ENCODE measurements at places on chromosomes 7 and 10. TPM values are rescaled to one million over a fixed set of nuclear protein-coding genes. Genes with fewer than 3 reads are reported as not detected.

DNA sequence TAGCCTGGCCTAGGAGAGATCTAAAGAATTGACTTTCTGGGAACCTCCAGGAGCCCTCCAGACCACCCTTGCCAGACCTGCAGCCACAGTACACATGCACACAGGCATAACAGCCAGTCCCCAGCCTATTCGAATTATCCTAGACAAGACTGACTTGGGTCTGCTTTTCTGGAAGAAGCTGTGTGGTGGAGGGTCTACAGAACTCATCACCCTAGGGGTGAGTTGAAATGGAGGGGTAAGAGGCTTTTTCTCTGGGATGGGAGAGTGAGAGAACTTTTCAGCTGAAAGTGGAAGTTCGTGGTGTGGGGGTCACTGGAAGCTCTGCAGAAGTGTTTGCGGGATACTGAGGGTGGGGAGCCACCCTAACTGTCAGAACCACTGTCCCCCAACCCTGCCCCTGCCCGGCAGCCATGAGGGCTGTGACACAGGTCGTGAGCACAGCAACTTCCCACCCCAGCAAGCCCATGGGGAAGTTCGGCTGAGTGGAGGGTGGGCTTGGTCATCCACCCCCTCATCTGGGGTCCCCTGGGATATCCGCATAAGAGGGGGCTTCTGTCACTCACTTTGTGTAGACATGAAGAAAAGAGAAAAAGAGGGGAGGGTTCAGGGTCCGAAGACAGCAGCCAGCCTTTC lies 7.8 kb downstream of the TLX1 start:
- DNase-seq: no peak

- no peak for DNase-seq
These were observed 1.9 kb upstream of the ASB15 start for GRCh38 chr7:123599766-123600165.

- DNase-seq: no peak
These were observed 874.1 kb downstream of the GRM8 start for GRCh38 chr7:126378642-126379041.

DNA sequence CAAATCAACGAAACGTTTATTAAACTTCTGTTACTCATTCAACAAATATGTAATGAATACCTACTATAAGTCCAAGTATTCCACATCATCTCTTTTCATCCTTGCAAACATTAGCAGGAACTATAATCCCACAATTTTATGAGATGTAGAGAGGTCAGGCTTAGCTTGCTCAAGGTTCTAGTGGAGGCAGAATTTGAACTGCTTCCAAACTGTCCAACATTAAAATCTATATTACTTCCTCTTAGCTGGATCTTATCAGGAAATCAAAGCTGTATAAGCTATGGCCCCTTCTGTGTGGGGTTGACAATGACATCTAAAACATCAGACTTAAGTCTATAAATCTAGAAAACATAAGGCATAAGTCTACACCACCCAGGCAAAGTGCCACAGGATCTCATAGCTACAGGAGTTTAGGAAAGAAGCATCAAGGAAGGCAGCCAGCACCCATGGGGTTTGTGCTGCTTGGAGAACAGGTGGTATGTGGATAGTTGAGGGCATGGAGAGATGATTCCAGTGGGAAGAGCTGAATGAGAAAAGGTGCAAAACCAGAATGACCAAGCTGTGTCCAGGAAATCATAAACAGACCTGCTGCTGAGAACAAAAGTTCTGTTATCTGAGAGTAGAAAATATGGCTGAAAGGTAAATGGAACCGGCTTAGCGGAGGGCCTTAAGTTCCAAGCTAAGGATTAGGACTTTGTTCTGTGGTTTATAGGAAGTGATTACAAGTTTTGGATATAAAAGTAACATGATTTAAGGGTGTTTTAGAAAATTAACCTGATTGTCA lies 34.5 kb downstream of the PAPSS2 start:
- DNase-seq: no peak

- DNase-seq: no peak
These were observed 34.4 kb downstream of the CCDC71L start for GRCh38 chr7:106626376-106627164.

- no peak for DNase-seq
These were observed 7.4 kb downstream of the SORCS1 start for GRCh38 chr10:107157071-107157470.

DNA sequence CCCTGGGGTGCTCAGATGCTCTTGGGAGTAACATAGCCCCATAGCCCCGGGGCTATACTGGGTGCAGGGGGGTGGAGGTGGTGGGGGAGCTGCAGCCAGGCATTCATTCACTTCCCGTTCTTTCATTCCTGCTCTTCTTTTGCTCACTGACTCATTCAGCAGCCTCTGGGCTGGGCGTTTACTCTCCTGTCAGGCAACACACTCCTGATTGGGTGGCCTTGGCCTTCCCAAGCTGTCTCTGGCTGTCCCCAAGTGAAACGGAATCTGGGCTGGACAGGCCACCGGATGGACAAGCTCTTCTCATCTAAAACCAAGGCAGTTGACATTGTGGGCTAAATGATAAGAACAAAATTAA lies 34.6 kb downstream of the CHST3 start:
- no peak for DNase-seq

GRCh38 chr10:35368485-35369048 lies 32.3 kb downstream of the CCNY start:
- DNase-seq: no peak

DNA sequence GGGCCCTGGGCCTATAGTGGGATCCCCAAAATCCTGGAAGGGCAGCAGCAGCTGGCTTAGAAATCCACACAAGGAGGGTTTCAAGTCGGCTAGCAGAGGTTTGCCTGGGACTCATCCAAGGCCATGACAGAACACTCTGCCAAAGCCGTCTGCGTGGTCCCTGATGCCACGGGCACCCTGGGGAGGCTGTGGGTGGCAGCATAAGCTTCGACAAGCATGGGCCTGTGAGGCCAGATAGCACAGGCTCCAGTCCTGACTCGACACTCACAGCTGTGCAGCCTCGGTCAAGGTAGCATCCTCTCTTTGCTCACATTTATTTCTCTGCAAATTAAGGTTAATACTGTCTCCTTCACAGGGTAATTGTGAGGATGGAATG lies 138.3 kb downstream of the JCAD start:
- DNase-seq: no peak

DNA sequence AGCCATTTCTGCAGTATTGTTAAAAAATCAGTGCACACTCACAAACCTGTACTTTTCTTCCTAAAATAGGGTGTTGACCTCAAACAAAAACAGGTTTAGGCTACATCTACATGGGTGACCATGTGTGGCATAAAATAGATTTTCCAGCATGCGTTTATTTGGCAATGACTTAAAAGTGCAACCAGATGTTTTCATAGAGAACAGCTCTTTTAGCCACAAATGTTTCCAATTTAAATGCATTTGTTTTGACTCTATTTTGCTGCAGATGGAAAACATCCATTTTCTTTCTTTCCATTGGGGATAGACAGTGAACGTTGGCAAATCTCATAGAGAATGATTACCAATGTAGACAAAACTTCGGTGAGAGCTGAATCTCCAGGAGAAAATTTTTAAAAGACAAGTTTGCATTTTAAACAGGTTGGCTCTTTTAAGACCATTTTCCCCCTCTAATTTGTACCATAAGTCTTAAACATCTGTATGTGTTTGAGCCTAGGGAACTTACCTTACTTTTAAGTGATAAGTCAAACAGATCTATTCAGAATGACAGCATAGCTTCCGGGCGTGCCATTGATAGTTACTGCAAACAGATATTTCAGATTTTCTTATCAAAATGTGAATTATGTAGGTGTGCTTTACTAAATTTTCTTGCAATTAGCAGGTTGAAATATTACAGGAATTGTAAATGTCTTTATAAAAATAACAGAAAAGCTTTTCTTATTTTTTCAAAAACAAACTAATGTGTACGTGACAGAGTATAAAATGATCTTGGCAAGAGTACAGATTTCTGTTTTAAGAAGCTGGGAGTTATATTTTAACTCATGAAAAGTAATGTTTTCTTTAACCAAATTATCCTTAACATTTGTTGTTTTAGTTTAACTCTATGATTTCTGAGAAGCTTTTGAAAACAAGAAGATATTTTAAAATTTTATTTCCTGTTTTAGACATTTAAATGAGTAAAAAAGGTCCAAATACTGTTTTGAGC lies 144.9 kb downstream of the HGF start:
- DNase-seq: no peak

- DNase-seq: no peak
These were observed 4.4 kb downstream of the SHTN1 start for GRCh38 chr10:117000580-117000979.

- DNase-seq: no peak
These were observed at the start of gene CALY for GRCh38 chr10:133336577-133337369. CALY (minus strand) TSS chr10:133336896; CDS start chr10:133328989, 7,907 bp downstream.

DNA sequence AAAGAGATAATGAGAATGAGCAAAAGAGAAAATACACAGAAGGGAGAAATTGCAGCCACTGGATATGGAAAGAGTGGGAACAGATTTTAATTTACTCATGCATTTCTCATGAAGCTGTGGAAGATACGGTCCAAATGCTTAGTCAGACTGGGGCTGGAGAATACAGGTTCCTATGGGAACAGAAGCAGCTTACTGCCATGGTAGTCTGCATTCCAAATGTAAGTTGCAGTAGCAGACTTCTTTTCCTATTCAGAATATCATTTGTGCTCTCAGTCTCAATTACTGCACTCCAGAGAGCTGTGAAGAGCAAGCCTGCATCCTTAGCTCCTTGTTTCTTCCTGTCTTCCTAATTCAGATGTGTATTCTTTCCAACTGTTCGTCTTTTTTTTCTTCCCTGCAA lies 190.8 kb upstream of the TMEM196 start:
- DNase-seq: no peak

- DNase-seq: no peak
These were observed 280.2 kb upstream of the PITRM1 start for GRCh38 chr10:3452683-3453361.

DNA sequence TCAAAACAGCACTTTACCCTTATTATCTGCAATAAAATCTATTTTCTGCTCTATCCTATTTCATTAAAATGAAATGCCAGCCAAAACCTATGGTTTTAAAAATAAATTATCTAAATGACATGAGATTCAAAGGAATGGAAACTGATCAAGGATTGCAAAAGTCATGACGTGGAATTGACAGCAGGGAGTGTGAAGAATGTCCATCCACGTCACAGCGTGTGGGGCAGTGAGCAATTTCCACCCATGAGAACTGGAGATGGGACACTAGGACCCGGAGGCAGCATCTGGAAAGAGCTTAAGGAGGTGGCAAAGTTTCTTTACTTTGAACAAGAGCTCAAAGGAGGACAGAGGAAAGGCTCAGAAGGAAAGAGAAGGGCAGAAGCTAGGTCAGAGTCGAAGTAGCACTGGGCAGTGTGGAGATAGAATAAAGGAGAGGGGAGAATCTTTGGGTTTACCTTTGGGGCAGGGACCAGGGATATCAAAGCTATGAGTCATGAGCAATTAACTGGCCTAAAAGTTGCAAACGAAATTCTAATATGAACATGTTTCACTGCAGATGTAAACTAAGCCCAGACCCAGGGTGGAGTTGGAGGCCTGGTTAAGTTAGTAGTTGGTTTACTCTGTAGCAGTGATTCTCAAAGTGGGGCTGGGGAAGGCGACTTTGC lies 24.9 kb upstream of the STK17A start:
- DNase-seq: no peak

- DNase-seq: no peak
These were observed 101.1 kb downstream of the BTAF1 start for GRCh38 chr10:92024700-92025099.

DNA sequence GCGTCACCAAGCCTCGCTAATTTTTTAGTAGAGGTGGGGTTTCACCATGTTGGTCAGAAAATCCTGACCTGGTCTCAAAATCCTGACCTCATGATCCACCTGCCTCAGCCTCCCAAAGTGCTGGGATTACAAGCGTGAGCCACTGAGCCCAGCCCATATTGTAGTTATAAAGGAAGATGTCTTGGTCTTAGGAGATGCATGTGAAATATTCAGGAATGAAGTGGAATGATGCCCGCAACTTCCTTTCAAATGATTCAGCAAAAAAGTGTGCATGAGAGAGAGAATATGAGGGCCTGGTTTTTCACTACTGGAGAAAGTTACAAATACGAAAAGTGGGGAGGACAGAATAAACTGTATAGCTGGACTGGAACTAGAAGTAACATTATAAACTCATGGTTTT lies 15.9 kb downstream of the TMEM209 start:
- no peak for DNase-seq

- peak; percentile 52 for DNase-seq
These were observed 5.3 kb downstream of the NEUROG3 start for GRCh38 chr10:69567920-69568319.

- no peak for DNase-seq
These were observed 541.5 kb upstream of the C7orf33 start for GRCh38 chr7:148049068-148049467.

GRCh38 chr7:28836716-28837115 lies 121.4 kb downstream of the TRIL start:
- no peak for DNase-seq

DNA sequence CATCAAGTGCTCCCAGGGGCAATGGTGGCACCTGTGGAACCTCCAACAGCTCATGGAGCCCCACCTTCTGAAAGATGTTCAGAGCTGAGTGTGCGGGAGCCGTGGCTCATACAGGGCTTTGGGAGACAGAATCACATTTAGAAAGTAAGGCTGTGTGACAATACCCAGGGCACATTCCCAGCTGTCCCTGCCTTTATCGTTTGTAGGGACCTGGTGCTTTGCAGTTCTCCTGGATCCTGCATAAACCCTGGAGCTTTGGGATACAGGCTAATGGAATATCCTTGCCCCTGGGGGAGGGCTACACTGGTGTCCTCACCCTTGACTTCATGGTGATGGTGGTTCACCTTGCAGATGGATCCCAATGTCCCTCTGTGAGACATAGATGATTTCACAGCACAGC lies 134.8 kb upstream of the LAMB4 start:
- no peak for DNase-seq

DNA sequence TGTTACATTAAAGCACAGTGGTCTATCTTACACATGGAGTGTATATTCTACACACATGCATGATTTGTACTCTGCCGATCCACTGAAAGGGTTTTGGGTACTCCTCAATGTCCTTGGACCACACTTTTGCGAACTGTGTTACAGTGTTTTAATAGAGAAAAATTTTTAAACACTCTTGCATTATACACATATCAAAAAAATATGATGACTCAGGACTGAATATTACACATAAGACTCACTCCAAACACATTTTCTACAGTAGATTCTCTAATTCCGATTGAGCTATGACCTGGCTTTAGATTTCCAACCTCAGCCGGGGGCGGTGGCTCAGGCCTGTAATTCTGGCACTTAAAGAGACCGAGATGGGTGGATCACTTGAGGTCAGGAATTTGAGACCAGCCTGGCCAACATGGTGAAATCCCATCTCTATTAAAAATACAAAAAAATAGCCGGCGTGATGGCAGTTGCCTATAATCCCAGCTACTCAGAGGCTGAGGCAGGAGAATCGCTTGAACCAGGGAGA lies 222.4 kb downstream of the CACNA2D1 start:
- DNase-seq: no peak

GRCh38 chr10:124640538-124641231 lies 103.5 kb downstream of the FAM53B start:
- DNase-seq: no peak

PAPOLB gene
- 0.14 TPM for polyA plus RNA-seq

XPNPEP1 gene
- polyA plus RNA-seq: 86.4 TPM

TAS2R5 gene
- polyA plus RNA-seq: 9.3 TPM

PPP1R3A gene
- not detected for polyA plus RNA-seq

CYP3A5 gene
- polyA plus RNA-seq: 3.0 TPM

HECW1 gene
- polyA plus RNA-seq: 10.1 TPM

DMBT1 gene
- 0.05 TPM for polyA plus RNA-seq

C10orf71 gene
- polyA plus RNA-seq: 0.47 TPM

ZYX gene
- polyA plus RNA-seq: 80.4 TPM

OR2A12 gene
- polyA plus RNA-seq: not detected

ZNF273 gene
- polyA plus RNA-seq: 10.5 TPM

UNC5B gene
- polyA plus RNA-seq: 44.7 TPM

IPMK gene
- polyA plus RNA-seq: 3.7 TPM
